NCI-H460 (cell line): ENCODE measurements at places on chromosomes 11 and 22. TPM values are rescaled to one million over a fixed set of nuclear protein-coding genes. Genes with fewer than 3 reads are reported as not detected.

The OR8G1 gene
- not detected in 2 replicates for total RNA-seq

The ACR gene
- not detected in 2 replicates for total RNA-seq

The C22orf42 gene
- total RNA-seq, result not detected in 2 replicates

GRCh38 chr11:122197066-122197987 is 81.3 kb upstream of the BLID start:
- peak; percentile 66 for DNase-seq

GRCh38 chr11:94171693-94172440 is 43.2 kb downstream of the PANX1 start:
- peak; percentile 26 for DNase-seq
